ENCODE measurements at places on chromosomes 1 and 21.
A peak's percentile ranks its signal among the peaks of the same experiment; 100 is the strongest.

DNA sequence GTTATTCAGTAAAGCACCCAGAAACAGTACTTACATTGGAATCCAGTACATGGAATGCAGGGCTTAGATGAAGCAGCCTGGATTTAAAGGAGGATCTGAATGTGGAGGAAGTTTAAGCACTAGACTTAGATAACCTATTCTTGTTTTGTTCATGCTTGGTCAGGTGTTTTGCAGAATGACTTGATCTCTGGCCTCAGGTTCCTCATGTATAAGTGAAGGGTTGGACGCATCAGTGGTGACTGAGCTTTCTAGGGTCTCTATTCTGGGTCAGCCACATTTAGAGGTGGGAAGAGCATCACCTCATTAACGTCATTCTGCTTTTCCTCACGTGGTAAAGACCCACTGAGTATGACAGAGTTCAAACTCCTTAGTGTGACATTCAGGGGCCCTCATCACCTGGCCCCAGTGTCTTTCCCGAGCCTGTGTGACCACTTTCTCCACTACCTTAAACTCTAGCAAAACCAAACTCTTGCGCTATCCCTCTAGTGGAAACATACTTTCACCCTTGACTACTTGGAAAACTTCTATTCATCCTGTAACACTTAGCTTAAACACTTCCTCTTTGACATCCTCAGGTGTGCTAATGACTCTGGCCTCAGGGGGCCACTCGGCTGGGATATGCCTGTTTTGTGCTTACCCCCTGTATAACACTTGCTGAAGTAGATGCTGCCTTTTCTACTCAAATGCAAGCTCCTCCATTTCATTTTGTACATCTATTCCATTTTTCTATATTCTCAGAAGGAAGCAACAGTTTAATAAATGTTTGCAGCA is 871 bp upstream of the ERICH3 start:
- no peak for DNase-seq

- DNase-seq = no peak
Measured at GRCh38 chr1:239778208-239778813, 313.4 kb upstream of the FMN2 start.

GRCh38 chr1:90510143-90510542 is 207.0 kb downstream of the BARHL2 start:
- no peak for DNase-seq

- DNase-seq = no peak
Measured at GRCh38 chr1:199724049-199724448, 303.5 kb upstream of the NR5A2 start.

DNA sequence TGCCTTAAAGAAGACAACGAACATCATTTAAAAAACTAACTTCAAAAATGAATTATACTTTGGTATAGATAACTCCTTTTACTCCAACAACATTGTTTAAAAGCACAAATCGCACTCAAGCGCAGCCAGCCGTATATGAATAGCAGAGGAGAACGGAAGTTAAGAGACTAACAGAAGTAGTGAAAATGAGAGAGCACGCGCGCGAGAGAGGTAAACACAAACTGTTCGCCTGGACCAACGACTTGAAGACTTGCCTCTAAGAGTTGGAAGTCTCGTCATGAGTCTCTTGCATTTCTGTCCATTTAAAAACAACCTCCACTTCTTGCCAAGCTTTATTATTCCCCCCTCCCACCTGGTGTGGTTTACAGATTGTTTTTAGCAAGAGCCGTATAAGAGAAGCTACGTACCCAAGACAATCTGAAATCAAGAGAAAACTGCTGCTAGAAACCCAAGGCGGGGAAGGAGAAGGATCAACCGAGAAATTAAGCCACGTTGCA is 479 bp downstream of the SELENOF start:
- DNase-seq = peak; percentile 64

DNA sequence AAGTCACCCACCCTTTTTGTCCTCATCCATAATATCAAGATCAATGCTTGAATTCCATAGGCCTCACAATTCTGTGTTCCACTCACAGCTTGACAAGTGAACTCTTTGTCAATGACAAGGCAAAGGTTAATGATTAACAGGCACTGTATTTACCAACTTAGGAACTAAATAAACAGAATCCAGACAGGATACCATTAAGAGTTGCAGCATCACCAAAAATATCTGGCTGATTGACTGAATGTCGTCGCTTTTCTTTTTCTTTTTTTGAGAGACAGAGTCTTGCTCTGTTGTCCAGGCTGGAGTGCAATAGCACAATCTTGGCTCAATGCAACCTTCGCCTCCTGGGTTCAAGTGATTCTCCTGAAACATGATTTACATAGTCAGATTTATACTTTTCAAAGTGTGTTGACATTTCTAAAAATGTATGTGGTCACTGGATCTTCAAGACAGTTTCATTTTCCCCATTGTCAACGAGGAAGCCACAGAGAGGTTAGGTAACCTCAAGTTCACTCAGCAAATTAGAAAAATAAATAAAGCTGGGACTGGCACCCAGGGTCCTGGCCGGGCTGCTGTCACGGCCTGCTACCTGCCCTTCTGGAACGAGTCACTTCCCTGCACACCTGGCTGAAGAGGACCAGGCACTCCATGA is 81.0 kb downstream of the PDE9A start:
- no peak for DNase-seq

DNA sequence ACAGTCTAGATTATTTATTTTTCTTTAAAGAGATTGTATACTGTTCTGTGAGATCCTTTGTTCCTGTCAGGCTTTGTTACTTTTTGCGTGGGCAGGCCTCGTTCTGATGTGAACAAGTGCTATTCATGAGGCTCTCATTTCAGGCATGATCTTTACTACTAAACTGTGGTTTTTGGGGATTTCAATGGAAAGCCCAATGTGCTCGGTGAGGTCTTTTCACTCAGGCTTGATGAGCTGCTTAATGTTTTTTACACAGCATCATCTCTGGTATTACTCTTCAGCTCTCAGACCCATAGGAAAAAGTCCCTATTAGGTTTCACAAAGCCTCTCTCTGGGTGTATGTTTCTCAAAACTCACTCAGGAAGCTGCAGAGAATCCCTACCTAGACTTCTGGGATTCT is 419.4 kb downstream of the GPATCH2 start:
- no peak for DNase-seq

- no peak for DNase-seq
Measured at GRCh38 chr1:111597426-111597825, 22.2 kb upstream of the RAP1A start.
